ENCODE measurements at places on chromosomes 3 and 15.

GRCh38 chr15:77225646-77226045, 154.7 kb upstream of the TSPAN3 start:
- DNase-seq: no peak

GRCh38 chr3:23761440-23761896, 44.3 kb upstream of the UBE2E1 start:
- no peak for DNase-seq

- peak; percentile 22 for DNase-seq
These were observed 38.6 kb downstream of the ACSBG1 start for GRCh38 chr15:78195735-78196201.

DNA sequence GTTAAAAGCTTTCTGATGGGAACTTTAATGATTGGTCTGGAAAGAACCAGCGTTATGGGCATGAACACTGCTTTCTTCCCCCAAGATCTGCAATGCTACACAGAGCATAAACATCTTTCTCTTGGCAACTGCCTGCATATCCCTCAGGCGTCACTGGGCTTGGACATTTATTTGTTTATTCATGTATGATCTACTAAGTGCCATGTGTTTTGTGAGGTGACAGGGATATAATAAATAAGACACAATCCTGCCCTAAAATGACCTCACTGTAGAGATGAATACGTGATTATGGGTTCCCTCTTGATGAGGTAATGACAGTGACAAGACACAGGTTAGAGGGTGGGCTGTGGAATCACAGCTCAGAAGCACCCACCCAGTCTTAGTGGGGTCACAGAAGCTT, 485.3 kb downstream of the PDCD6IP start:
- no peak for DNase-seq

- no peak for DNase-seq
These were observed 23.1 kb downstream of the DCLK3 start for GRCh38 chr3:36741285-36741684.

Data from SJSA1 (cell line).